ENCODE measurements at places on chromosomes 11 and 22.

DNA sequence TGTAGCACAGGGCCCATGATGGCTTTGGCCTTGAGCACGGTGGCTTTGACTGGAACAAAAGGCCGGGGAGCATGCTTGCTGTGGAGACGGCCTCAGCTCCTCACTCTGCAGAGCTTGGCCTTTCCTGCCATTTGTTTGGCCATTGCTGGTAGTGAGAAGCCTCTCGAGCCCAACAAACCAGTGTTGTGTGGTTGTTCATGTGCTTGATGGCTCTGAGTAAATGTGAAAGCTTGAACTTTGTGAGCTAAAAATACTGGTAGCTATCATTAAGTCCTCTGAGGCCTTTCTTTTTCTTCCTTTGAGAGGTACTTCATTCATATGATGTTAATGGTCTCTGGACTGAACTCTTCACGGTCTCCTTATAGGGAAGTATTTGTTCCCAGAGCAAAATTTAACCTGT is 39.6 kb downstream of the NAT10 start:
- peaks cover 18% of the 10 kb centered on the region for H3K4me1 ChIP-seq
- no peak for DNase-seq
- H3K4me3 ChIP-seq: no peak overlapping the region
- H3K27ac ChIP-seq: no peak overlapping the region
- H3K27me3 ChIP-seq: no peaks in the 10 kb centered on the region
- peaks cover 98% of the 10 kb centered on the region for H3K36me3 ChIP-seq

- no peak overlapping the region for H3K4me3 ChIP-seq
- H3K27me3 ChIP-seq: no peaks in the 10 kb centered on the region
- no peaks in the 10 kb centered on the region for H3K36me3 ChIP-seq
- H3K4me1 ChIP-seq: no peaks in the 10 kb centered on the region
Observed at GRCh38 chr11:101277036-101277435, 147.4 kb upstream of the PGR start.

DNA sequence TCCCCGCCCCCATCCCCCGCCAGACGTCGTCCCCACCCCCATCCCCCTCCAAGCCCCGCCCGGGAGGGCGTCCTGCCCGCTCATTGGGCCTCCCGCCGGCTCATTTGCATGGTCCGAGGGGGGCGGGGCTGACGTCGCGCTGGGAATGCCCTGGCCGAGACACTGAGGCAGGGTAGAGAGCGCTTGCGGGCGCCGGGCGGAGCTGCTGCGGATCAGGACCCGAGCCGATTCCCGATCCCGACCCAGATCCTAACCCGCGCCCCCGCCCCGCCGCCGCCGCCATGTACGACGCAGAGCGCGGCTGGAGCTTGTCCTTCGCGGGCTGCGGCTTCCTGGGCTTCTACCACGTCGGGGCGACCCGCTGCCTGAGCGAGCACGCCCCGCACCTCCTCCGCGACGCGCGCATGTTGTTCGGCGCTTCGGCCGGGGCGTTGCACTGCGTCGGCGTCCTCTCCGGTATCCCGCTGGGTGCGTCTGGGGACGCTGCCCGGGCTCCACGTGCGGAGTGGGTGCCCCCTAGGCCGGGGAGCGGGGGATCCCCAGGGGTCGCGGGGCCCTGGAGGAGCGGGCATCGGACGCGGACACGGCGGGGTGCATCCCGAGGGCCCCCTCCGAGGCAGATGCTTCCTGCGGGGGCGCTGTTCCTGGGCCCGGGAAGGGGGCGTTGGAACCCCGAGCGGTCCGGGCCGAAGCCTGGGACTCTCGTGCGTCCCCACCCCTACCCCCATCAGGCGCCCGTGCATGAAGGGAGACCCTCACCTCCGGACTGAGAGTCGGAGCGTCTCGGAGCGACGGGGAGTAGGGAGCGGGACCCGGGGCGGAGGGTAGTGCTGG is at the start of gene PNPLA3:
Gene PNPLA3, plus strand, starts transcription at position 175 of the 834 bp plus-strand sequence. Its CDS starts 107 bp downstream, at position 282.
- peak within 1 kb of the TSS; percentile 31 for H3K4me3 ChIP-seq
- H3K27ac ChIP-seq: no peak within 1 kb of the TSS
- peak; percentile 23 for DNase-seq
- peaks cover 38% of the 10 kb centered on the region for H3K27me3 ChIP-seq
- no peaks in the 10 kb centered on the region for H3K36me3 ChIP-seq

DNA sequence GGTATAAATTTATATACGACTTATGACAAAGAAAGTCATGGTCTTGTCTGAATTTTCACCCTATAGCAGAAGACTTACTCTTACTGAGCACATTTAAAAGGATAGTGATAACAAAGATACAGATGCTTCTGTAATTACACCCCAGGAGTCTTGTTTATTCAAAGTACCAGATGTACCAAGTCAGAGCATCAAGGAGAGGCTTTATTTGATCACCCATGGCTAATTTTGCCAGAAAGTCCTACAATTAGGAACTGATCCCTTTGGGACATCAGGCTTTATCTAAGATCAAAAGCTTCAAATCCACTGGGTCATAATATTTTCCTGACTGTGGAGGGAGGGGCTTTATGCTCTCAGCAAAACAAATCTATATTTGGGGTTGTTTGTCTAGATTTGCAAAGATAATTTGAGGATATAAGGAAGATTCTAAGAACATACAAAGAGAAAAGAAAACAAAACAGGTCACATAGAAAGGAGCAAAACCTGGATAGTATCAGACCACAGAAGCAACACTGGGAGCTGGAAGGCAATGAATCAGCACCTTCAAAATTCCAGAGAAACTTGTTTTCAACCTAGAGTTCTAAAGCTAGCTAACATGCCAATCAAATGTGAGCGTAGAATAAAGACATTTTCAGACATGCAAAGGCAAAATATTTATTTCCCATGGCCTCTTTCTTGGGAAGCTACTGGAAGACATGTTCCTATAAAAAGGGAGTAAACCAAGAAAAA is 124.8 kb upstream of the CSNK2A3 start:
- no peaks in the 10 kb centered on the region for H3K36me3 ChIP-seq
- DNase-seq: no peak
- peaks cover 4% of the 10 kb centered on the region for H3K27me3 ChIP-seq
- no peak overlapping the region for H3K4me3 ChIP-seq
- H3K4me1 ChIP-seq: no peaks in the 10 kb centered on the region
- H3K27ac ChIP-seq: no peak overlapping the region

DNA sequence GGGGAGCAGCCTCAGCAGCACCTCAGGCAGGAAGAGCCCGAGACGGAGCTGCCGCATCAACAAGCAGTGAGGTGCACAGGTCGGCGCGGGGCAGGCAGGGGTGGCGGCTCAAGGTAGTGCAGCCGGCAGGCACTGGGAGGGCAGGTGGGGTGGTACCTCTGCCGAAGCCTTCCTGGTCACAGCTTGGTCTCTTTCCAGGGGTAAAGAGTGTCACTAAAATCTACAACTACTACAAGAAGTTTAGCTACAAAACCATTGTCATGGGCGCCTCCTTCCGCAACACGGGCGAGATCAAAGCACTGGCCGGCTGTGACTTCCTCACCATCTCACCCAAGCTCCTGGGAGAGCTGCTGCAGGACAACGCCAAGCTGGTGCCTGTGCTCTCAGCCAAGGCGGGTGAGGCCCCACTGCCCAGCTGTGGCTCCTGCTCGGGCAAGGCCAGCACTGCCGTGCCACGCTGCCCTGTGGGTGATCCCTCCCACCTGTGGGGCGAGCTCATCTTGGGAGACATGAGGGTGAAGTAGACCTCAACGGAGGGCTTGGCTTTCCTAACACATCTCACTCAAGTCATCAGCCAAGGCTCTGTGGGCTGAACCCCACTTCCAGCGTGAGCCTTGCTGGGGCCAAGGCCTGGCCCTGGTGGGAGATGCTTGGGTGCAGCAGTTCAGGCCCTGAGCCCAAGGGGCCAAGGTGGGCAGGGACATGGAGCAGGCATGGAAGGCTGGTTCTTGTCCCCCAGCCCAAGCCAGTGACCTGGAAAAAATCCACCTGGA is 13.6 kb downstream of the GATD1 start:
- H3K4me1 ChIP-seq: no peaks in the 10 kb centered on the region
- H3K27ac ChIP-seq: no peak overlapping the region
- H3K27me3 ChIP-seq: no peaks in the 10 kb centered on the region
- no peak overlapping the region for H3K4me3 ChIP-seq
- H3K36me3 ChIP-seq: peaks cover 86% of the 10 kb centered on the region
- no peak for DNase-seq

DNA sequence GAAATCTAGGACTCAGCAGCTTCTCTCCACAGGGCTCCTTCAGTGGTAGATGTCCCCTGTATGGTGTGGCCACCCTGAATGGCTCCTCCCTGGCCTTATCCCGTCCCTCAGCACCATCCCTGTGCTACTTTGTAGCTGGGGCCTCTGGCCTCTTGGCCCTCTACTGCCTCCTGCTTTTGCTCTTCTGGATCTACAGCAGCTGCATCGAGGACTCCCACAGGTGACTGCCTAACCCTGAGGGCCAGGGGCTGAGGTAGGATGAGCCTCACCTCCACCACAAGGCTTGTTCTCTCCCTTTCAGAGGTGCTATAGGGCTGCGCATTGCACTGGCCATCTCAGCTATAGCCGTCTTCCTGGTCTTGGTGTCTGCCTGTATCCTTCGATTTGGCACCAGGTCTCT is 1.8 kb downstream of the TMEM179B start:
- H3K27me3 ChIP-seq: no peaks in the 10 kb centered on the region
- H3K4me1 ChIP-seq: peaks cover 66% of the 10 kb centered on the region
- H3K27ac ChIP-seq: peak overlapping the region; percentile 10
- no peak overlapping the region for H3K4me3 ChIP-seq
- H3K36me3 ChIP-seq: peaks cover 35% of the 10 kb centered on the region
- no peak for DNase-seq

All from CD14-positive monocyte (primary cell).